ENCODE measurements at places on chromosomes 3 and 15. TPM values are rescaled to one million over a fixed set of nuclear protein-coding genes. Genes with fewer than 3 reads are reported as not detected.

Gene IQCH
- 3.0 TPM for total RNA-seq

Gene VGLL3
- 55.3 TPM for total RNA-seq

Gene ACVR2B
- total RNA-seq = 14.4 TPM

Gene STRIT1
- not detected for total RNA-seq

Gene VWA5B2
- total RNA-seq = 1.8 TPM

Gene COPS2
- 65.4 TPM for total RNA-seq

Gene TPRG1
- 11.7 TPM for total RNA-seq

Gene TM6SF1
- total RNA-seq = 11.2 TPM

Gene DNAH12
- total RNA-seq = under 0.01 TPM

Gene SCN10A
- total RNA-seq = not detected

Data from tibial nerve (tissue), 4 donors.